ENCODE measurements at places on chromosomes 13 and 19.

- no peak for DNase-seq
Measured at GRCh38 chr13:74866101-74866500, 615.9 kb downstream of the TBC1D4 start.

- DNase-seq = no peak
Measured at GRCh38 chr19:995051-995827, 5.0 kb upstream of the GRIN3B start.

DNA sequence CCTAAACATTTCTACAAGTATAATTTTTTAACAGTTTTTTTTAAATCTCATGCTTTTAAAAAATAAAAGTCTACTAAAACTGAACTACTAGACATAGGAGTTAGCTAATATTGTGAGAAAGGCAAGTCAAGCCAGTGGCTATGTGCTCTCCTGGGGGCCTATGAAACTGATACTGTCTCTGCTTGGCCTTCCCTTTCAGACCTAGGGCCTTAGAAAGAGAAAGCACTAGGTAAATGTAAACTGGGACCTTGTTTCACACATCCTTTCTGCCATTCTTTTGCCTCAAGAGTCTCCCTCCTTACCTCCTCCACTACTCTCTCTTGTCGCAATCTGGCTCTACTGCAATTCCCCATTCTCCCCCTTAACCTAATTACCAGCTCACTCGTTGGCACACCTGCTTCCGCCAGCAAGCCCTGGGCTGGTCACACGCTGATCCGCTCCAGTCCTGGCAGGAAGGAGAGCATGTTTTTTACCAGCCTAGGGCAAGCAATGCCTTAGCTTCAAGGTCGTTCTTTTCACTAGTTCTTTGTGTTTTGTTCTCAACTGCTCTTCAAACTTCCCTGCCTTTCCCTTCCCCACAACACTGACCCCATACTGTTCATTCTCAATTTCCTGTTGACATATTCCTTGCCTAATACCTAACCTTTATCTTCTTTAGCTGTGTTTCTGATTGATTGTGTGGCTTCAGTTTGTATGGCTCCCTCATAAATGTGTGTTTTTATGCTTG, 23.1 kb downstream of the TBC1D4 start:
- no peak for DNase-seq

DNA sequence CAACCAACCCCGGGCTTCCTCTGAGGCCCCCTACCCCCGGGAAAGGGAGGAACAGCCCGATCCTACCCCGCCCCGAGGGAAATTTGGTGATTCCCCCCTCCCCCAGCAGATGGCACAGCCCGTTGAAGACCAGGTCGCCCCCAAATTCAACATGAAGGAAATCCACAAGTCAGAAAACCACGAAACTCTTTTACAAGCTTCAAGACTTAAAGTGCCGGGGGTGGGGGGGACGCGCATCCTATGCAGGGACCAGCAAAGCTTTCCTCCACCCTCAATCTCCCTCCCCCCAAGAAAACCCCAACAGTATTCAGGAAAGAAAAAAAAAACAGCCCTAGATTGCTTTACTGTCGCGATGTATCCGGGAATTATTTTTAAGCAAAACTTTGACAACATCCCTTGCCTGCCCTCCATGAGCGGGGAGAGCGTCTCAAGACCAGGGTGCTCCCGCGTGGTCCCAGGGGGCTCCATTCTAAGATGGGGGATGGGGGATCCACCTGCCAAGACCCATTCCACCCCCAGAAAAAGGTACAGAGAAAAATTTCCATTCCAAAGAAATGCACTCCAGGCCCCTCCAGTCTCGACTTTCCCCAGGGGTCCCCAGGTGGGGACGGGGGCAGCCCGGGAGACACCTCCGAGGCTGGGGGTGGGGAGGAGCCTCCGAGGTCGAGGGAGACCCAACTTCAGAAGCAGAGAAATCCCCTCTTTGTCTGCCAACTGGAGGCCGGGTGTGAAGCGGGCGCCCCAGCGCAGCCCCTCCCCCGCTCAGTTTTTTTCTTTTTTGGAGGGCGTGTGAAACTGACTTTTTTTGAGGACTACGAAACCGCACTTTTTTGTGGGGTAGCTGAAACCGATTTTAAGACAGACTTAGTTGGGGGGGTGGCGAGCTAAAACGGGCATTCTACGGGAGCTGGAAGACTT, 1.5 kb downstream of the TCF3 start:
- no peak for DNase-seq

DNA sequence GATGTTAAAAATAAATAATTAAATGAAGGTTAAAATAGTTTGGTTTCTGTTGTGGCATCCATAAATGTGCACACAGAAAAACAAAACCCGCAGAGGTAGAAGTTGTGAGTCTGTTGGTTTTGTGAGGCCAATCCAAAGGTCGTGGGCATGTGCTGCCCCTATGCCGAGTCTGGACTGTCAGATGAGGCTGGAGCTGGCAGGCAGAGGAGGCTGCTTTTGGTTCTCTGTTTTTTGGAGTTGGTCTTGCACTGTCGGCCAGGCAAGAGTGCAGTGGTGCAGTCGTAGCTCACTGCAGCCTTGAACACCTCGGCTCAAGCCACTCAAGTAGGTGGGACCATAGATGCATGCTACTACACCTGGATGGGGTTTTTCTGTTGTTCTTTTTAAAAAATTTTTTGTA, 43.7 kb downstream of the TSSK6 start:
- no peak for DNase-seq

GRCh38 chr13:33089311-33089710, 73.1 kb downstream of the KL start:
- DNase-seq = no peak

DNA sequence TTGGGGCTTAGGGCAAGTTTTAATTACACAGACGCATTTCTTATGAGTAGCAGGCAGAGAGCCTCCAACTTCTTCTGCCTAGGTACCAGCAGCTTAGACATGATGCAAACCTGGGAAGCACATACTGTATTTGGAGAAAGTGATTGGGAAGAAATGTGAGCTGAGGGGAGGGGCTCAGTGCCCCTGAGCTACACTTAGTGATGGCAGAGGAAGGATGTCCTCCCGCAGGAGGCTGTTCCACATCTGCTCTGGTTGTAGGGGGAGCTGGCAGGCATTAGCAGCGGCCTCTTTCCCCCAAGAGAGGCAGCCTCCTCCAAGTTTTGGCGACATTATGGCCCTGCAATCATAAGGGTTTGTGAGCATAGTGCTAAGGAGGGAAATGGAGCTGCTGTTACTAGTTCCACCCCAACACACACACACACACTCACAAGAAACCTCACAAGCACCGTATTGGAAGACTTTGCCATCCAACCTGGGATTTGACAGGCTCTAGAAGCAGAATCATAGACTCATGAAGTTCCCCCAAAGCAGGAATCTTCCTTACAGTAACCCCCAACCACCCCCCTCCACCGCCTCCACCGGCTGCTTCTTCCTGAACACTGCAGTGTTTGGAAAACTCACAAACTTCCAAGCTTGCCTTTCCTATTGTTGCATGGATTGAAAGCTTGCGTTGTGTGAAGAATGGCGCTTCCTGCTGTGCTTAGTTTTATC, 3.3 kb downstream of the ALOX5AP start:
- DNase-seq = no peak

- no peak for DNase-seq
Measured at GRCh38 chr19:28497137-28497536, 715.8 kb downstream of the UQCRFS1 start.

- DNase-seq = no peak
Measured at GRCh38 chr13:103156346-103156998, 90.3 kb upstream of the SLC10A2 start.

DNA sequence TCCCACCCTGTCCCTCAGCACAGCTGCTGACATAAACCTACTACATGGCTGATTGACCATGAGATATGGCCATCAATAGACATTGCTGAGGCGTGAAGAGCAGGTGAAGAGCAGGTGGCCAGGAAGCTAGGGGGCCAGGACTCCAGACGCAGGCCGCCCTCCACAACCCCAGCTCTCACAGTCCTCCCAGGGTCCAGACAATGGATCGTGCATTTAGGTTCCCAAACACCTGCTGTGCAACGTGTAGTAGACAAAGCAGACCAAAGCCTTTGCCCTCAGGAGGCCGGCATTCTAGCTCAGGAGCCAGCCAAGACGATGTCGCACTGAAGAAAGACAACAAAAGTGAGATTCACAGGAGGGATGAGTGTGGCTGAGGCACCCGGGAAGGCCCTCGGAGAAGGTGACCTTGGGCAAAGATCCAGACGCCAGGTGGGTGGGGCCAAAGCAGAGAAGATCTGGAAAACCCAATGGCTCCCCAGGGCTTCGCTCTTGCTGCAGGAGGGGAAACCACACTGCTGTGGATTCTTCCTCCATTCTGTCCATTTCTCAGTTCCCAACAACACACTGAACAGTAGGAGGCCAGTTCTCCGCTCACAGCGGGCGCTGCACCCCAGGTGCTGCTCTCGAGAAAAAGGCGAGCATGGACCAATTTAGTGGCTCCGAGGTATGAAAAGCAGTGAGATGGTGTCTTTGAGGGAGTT, 1.4 kb downstream of the FFAR1 start:
- DNase-seq = peak; percentile 67

DNA sequence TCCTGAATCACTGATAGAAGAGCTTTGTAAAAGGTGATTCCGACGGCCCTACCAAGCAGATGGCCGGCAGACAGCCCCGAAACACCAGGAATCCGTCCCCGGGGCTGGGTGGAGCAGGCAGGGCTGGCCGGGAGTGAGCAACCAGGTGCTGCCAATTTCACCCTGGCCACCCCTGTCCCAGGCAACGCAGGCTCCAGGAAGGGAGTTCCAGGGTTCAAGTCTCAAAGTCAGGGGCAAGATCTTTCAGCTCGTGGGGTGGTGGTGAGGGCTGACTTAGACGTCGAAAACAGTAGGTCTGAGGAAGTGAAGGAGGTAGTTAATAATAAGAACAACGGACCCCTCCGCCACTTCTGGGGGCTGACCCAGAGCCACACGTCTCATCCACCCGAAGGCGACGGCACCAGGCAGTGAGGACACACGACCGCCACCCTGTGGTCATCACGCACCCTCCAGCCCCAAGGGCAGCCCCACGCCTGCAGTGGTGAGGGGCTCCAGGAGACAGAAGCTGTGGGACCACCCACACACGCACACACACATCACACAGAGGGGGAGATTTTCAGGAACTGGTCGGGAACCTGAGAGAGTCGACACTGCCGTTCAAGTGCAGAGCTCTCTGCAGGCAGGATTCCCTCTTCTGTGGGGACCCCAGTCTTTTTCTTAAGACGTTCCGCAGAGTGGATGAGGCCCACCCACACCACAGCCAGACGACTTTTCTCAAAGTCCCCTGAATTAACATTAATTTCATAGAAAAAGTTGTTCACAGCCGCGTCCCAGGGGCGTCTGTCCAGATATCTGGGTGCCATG, 67.2 kb downstream of the SPACA7 start:
- no peak for DNase-seq

GRCh38 chr13:113002206-113002912, 33.3 kb downstream of the MCF2L start:
- no peak for DNase-seq

GRCh38 chr13:98797456-98797855, 45.0 kb upstream of the SLC15A1 start:
- no peak for DNase-seq

- no peak for DNase-seq
Measured at GRCh38 chr19:11261971-11262839, at the start of gene DOCK6. DOCK6 (minus strand) TSS chr19:11262524; CDS start chr19:11262440, 84 bp downstream.

GRCh38 chr19:41606215-41606837, 20.5 kb downstream of the CEACAM4 start:
- DNase-seq = no peak

- no peak for DNase-seq
Measured at GRCh38 chr19:14655726-14656125, 18.9 kb downstream of the ADGRE3 start.

GRCh38 chr13:90233933-90234672, 1113.4 kb upstream of the MIR17HG start:
- no peak for DNase-seq

DNA sequence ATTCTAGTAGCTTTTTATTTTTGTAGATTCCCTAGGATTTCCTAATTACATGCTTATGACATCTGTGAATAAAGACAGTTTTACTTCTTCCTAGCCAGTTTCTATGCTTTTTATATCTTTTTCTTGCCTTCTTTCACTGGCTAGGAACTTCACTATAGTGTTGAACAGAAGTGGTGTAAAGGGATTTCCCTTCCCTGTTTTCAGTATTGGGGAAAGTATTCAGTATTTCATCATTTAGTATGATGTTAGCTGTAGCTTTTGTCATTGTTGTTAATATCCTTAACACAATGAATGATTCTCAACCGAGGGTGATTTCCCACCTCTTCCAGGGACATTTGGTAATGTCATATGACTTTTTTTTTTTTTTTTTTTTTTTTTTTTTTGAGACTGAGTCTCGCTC, 77.3 kb downstream of the SLC6A16 start:
- no peak for DNase-seq

DNA sequence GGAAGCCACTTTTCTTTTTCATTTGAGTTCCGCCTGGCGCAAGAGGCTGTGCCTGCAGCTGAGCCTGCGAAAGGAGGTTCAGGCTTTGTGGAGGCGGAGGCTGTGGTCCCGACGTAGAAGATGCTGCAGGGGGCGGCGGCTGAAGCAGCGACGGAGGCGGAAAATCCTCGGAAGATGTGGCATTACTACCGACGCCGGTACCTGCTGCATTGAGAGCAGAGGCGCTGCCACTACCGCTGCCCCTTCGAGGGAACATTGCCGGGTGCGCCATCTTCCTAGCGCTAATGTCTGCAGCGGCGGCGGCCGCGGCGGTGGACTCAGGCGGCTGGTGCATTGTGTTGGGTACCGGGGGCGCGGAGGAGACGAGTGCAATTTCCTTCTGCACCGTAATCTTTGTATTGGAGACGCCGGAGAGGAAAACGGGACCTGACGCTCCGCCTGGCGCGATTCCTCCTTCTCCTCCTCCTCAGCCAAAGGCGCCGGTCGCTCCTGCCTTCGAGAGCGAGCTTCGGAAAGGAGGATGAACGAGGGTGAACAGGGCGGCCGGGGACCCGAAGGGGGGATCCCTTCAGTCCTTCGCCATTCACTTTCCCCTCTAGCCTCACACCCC, at the start of gene TSC22D1:
TSS of gene TSC22D1 (minus strand) at position 590 of the 610 bp plus-strand sequence. CDS start at position 334, 256 bp downstream.
- peak; percentile 86 for DNase-seq

GRCh38 chr19:56595548-56595899, 422 bp downstream of the ZNF71 start:
- DNase-seq = no peak

- no peak for DNase-seq
Measured at GRCh38 chr13:66534561-66534960, 695.6 kb downstream of the PCDH9 start.

- no peak for DNase-seq
Measured at GRCh38 chr19:38373907-38374331, 452 bp upstream of the PSMD8 start.

- no peak for DNase-seq
Measured at GRCh38 chr19:11375143-11375948, 880 bp downstream of the SWSAP1 start.

- DNase-seq = no peak
Measured at GRCh38 chr13:91948736-91949135, 550.3 kb downstream of the GPC5 start.

GRCh38 chr13:102715447-102715846, 20.6 kb upstream of the METTL21C start:
- no peak for DNase-seq

DNA sequence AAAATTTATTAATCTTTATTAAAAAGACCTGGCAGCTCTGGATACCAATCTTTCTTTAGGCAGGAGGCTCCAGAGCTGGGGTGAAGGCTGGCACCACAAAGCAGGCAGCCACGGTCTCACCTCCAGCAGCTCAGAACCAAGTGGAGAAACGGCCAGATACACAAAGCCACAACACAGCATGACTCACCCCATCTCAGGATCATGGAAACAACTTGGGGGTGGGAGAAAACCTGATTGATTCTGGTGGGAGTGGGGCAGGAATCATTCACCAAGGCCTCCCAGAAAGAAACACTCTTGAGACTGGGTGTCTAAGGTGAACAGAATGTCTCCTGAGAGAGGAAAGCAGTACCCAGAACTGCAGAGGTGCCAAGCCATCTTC, 64.2 kb downstream of the CRYL1 start:
- DNase-seq = no peak
